Hypothalamus (tissue), 51 donors: ENCODE measurements at places on chromosomes 11 and 22.

DNA sequence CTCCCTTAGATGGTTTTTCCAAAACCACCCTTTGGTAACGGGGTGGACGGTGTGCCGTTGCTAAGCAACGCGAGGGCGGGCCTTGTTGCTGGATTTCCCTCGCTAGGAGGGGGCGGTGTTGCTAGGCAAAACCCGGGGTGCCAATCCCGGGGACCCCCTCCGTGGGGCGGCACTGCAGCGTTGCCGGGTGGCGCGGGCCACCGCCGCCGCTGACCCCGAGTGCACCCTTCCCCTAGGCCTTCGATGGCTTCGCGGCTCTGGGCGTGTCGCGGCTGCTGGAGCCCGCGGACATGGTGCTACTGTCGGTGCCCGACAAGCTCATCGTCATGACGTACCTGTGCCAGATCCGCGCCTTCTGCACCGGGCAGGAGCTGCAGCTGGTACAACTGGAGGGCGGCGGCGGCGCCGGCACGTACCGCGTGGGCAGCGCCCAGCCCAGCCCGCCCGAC, 8.9 kb downstream of the EHBP1L1 start:
- DNase-seq = no peak

GRCh38 chr11:116312570-116313391, 460.0 kb downstream of the BUD13 start:
- DNase-seq = peak; percentile 79

GRCh38 chr11:10558288-10558687, 10.2 kb downstream of the LYVE1 start:
- DNase-seq = no peak

DNA sequence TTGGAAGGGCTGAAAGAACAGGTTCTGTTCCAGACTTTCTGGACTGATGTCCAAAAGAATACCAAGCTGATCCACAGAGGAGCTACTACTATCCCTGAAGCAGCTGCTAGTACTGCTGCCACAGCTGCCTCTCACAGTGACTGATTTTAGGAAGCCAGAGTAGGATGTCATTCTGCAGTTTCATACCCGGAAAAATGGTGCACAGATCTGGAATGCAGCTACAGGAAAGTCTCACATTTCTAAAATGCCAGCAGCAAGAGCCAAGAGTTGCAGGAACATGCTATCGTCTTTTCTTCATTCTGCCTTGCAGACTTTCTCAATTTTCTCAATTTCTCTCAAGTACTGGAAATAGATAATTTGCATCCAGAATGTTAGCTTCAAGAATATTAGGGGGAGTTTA, 19.4 kb upstream of the CCDC179 start:
- DNase-seq = no peak

DNA sequence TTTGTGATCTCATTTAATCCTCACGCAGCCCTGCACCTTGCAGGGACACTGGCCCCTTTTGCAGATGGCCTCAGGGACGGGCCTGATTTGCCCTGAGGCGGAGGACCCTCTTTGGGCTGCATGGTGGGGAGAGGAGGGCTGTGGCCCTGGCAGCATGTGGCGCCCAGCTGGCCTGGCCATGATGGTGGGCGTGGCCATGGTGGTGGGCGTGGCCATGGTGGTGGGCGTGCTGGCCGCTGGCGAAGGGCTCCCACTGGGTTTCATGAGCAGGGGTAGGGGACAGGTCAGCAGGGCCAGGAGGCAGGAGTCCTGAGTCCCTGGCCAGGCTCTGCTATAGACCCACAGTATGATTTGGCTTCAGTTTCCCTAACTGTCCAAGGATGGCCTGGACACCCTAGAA, 13.1 kb downstream of the WNT11 start:
- no peak for DNase-seq

- DNase-seq = no peak
These were observed 604 bp upstream of the POLR3H start for GRCh38 chr22:41544671-41545476.

GRCh38 chr11:81647374-81647773, 1086.3 kb downstream of the FAM181B start:
- no peak for DNase-seq

GRCh38 chr22:31578171-31578570, 81.8 kb downstream of the SFI1 start:
- no peak for DNase-seq

- no peak for DNase-seq
These were observed 5.1 kb upstream of the ZDHHC8 start for GRCh38 chr22:20126284-20127029.

- no peak for DNase-seq
These were observed 1.7 kb downstream of the HPX start for GRCh38 chr11:6438979-6439571.

DNA sequence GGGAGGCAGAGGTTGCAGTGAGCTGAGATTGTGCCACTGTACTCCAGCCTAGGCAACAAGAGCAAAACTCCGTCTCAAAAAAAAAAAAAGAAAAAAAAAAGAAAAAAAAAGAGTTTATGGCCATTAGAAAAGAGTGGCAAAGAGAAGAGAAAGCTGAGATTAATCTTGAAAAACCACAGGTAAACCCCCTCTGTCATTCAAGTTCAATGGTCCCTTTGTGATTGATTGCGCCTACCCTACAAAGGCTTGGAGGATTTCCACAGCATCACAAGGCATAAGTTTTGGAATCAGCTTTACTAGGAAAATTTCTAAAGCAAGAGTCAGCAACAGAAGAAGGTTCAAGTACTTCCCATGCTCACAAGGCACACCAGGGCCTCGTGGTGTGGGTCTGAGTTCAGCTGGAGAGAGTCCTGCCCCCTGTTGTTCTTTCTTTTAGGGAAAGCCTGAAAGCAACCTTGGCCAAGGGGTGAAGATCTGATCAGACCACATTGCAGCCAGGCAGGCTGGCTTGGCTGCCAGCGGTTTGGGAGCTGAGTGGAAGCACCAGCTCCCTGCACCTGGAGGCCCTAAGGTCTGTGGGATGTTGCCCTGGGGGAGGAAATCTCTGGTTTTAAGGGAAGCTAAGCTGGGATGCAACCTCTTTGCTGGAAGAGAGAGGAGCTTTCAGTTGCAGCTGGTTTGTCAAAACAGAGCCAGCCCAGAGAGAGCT, 41.8 kb downstream of the SLN start:
- no peak for DNase-seq

DNA sequence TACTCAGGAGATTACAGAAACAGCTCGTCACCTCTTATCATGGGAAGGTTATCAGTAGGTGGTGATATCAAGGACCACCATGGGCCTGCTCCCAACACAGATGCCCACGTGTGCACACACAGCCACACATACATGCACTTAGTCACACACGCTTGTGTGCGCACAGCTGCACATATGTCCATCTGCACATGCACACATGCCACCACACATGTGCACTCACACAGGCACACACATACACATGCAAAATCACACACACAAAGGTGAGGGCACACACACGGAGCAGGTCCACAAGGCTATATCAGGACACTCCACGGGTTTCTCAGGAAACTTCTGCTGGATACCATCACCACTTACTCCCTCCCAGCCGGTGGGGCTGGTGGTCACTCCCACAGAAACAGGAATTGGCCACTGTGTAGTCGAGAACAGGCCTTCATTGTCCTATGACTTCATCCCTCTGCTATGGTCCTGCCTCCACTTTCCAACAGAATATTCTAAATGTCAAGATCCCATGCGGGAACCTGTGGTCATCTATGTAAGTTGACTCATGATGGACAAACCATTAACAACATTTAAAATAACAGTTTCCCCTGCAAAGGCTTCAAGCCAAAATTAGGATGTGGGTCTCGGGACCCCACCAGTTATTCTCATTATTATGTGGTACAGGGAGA, 2.2 kb downstream of the C11orf24 start:
- DNase-seq = no peak

DNA sequence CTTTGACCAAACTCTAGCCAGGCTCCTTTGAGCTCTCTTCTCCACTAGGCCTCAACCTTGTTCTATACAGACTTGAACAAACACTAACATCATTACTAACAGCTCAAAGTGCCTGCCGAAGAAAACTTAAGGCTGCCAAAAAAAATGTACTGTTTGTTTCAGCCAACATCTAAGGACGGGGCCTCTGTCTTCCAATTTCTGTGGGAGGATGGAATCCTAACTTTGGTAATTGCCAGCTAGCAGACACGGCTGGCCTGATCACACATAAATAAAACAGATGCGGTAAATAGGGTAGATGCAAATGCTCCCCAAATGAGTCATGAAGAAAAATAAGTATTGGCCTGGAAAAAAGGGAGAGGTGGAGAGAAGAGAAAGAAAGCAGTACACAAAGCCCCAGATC, 394.3 kb downstream of the TMEM135 start:
- no peak for DNase-seq

DNA sequence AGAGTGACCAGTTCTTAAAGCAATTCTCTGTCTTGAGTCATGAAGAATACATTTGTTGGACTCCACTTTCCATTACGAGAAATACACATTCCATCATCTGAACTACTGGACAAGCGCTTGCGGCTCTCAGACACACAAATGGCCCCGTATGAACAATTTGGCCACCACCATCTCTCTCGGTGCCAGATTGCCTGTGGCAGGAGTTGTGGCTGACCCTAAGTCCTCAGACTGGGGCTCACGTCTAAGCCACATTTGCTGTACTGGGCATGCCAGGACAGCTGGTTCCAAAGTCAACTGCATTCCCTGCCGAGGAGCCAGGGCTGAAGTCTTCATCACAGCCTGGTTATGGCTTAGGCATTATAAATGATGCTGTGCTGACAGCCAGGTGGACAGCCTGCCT, 227.5 kb downstream of the MIAT start:
- no peak for DNase-seq

GRCh38 chr22:26463101-26463661, 20.4 kb downstream of the HPS4 start:
- no peak for DNase-seq

- no peak for DNase-seq
These were observed 18.8 kb downstream of the SBF1 start for GRCh38 chr22:50456026-50456425.

DNA sequence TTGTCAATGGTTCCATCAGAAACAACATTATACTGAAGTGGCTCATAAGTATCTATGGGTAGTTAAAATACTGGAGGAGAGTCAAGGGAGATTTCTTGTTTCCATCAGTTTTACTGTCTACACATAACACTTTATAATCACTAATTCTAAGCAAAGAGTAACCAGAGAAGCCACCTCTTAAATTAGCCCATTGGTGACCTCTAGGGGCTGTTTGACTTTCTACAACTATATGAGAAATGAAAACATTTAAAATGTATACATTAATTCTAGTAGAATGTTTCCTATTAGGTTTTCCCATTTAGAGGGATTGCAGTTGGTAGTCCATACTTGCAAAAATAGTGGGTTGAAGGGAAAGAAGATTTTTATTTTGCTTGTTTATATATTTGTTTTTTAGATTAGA, 504.3 kb downstream of the FAM181B start:
- no peak for DNase-seq
